Activated B cell treated with CpG ODN at 0.5 μM for 24 hours (primary cell): ENCODE measurements at places on chromosomes 1 and 21. TPM values are rescaled to one million over a fixed set of nuclear protein-coding genes. Genes with fewer than 3 reads are reported as not detected.

DNA sequence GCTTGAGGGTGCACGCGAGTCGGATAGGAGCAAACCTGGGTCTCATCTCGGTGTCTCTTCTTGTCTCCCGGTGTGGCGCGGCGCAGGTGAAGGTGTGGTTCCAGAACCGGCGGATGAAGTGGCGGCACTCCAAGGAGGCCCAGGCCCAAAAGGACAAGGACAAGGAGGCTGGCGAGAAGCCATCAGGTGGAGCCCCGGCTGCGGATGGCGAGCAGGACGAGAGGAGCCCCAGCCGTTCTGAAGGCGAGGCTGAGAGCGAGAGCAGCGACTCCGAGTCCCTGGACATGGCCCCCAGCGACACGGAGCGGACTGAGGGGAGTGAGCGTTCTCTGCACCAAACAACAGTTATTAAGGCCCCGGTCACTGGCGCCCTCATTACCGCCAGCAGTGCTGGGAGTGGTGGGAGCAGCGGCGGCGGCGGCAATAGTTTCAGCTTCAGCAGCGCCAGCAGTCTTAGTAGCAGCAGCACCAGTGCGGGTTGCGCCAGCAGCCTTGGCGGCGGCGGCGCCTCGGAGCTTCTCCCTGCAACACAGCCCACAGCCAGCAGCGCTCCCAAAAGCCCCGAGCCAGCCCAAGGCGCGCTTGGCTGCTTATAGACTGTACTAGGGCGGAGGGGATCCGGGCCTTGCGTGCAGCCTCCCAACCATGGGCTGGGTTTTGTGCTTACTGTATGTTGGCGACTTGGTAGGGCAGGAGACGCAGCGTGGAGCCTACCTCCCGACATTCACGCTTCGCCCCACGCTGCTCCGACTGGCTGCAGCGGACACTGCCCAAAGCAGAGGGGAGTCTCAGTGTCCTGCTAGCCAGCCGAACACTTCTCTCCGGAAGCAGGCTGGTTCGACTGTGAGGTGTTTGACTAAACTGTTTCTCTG is 5.1 kb downstream of the HLX start:
- DNase-seq, result no peak

- DNase-seq, result no peak
These were observed 9.8 kb upstream of the ERMAP start for GRCh38 chr1:42807056-42807668.

DNA sequence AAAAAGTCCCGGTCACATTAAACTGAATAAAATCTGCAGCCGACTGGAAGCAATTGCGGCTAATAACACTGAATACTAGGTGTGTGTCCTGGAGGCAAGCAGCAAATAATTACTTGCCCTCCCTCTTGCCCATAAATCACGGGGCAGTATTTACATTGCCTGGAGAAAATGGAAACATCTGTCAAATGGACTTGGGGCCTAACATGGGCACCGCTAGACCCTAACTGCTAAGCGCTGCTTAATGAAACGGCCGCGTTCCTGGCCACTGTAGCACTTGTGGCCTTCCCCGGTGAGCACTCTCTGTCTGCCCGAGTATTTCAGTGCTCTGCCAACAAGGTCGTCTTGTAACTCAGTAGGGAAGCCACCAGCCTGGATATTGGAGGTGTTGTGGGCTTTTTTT is 23.9 kb upstream of the KNCN start:
- no peak for DNase-seq

DNA sequence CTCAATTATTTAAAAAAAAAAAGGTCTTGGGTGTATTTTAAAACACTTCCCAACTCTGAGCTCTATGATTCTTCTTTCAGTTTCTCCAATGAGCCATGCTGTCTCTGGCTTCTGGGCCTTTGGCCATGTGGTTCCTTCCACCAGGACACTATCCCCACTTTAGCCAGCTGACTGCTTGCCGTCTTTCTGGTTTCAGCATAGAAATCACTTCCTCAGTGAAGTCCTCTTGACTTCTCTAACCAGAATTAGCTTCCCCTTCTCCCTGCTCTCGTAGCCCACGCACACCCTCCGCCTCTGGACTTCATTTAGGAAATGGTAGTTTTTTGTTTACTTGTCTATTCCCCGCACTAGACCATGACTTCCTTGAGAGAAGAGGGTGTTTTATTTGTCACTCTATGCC is 1.1 kb upstream of the DIO1 start:
- no peak for DNase-seq

GRCh38 chr21:41665766-41666595 is 100.9 kb downstream of the RIPK4 start:
- no peak for DNase-seq

- DNase-seq, result no peak
These were observed 28.1 kb upstream of the SGIP1 start for GRCh38 chr1:66505671-66506392.

- no peak for DNase-seq
These were observed 2.3 kb downstream of the PCNT start for GRCh38 chr21:46326110-46326703.

Gene TMEM240
- total RNA-seq, result 0.31 TPM in 1 of 2 replicates, not detected in the other

DNA sequence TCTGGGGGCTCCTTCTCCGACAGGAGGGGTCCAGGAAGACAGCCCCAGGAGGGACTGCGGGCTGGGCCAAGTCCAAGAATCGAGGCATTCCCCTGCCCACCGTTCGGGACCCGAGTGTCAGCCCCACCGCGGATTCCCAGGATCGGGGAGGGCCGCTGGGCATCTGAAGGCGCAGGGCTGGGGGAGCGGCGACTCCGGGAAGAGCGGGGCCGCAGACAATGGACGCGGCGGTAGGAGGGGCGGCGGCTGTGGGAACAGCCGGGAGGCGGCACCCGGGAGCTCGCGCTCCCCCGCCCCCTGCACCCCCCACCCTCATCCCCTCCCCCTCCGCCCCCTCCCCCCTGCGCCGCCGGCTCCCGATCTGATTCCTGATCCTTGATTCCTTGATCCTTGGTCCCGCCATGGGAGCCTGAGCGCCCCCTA is at the start of gene VANGL2:
Gene VANGL2 (plus strand): TSS at position 342 of the 423 bp plus-strand sequence. CDS start 15,274 bp downstream, outside the sequence.
- peak; percentile 74 for DNase-seq

DNA sequence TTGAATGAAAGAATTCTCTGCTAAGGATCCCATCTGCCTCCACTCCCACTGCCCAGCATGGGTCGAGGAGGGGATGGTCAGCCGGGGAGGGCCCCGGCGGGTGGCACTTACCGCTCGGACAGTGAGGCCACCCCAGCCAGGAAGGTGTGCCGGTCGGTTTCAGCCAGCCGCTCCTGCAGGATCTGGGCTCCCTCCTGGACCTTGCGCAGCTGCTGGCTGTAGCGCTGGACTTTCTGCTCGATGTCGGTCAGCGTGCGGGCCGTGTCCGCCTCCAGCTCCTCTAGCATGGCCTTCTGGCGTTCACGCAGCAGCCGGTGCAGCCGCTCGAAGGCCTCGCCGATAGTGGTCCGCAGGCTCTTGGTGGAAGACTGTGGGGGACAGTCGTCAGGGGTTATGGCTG is 22.3 kb downstream of the TRIM62 start:
- no peak for DNase-seq

DNA sequence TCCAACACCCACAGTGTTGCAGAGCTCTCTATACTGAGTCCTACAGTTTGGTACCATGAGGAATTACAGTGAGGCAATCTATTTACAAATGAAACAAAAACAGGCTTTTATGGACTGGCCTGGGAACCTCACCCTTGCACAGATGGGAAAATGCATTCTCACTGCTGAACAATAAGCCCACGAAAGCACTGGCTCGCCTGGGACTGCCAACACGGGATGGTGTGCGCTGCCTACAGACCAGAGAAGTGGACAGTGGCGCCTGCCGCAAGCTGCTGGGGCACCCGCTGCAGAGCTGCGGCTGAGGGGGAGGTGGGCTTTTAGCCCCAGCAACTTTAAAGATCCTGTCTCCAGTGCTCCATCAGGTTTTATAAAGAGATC is 28.5 kb upstream of the ABCG1 start:
- no peak for DNase-seq

DNA sequence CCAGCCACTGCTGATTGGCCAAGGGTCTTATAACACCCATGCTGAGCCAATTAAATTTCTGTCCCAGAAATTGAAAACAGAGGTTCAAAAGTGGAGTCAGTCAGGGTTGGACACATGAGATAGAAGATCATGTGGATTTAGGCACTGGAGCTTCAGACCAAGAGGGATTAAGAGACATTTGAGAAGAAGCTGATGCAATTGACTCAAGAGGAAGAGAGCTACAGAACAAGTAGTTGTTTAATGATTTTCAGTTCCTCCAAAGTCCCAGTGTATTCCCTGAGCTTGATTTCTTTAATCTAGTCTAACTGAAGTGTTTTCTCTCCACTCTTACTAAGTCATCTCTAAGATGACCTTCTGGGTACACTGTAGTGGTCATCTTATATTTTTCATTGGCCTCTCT is 227.1 kb downstream of the DUSP10 start:
- no peak for DNase-seq

Gene HLX
- total RNA-seq, result 3.2 and 4.6 TPM in 2 replicates

DNA sequence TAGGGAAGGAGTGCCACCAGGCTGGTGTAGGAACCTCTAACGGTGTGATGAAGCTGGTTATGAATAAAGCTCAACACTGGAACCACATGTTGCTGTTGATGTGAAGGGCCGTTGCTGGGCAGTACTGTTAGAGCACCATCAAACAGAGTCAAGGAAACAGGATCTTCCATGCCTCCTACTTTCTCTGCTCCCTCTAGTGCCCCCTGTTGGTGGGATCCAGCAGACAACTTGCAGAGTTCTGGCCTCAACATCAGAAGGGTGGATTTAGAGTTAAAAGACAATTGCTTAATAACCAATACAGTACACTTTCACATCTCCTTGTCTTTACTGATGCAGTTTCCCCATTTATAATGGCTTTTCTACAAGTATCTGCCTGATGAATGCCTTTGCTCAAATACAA is 336.4 kb downstream of the NTNG1 start:
- DNase-seq, result no peak

- no peak for DNase-seq
These were observed at the start of gene VANGL1 for GRCh38 chr1:115641762-115642167. VANGL1 (plus strand) TSS chr1:115641970; CDS start chr1:115651414, 9,444 bp downstream.

- no peak for DNase-seq
These were observed 430 bp downstream of the BTG2 start for GRCh38 chr1:203305809-203306088.

Gene RYR2
- not detected in 2 replicates for total RNA-seq

DNA sequence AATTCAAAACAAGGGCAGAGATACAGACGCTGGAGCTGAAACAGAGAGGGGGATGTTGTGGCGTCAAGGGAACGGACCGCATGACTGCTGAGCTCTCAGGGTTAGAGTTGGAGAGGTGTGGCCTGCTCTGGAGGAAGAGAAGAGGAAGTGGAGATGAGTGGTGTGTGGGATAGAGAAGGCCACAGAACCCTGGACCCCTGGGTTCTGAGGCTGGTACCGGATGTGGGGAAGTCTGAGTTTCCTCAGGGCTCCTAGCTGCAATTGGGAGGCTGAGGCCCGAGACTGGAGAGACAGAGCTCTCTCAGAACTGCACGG is 1.8 kb downstream of the BCAN start:
- DNase-seq, result no peak

Gene EGLN1
- 10.7 and 15.6 TPM in 2 replicates for total RNA-seq

Gene GJC2
- 0.24 and 0.35 TPM in 2 replicates for total RNA-seq

GRCh38 chr21:31326522-31327242 is 17.4 kb downstream of the TIAM1 start:
- DNase-seq, result peak; percentile 25

DNA sequence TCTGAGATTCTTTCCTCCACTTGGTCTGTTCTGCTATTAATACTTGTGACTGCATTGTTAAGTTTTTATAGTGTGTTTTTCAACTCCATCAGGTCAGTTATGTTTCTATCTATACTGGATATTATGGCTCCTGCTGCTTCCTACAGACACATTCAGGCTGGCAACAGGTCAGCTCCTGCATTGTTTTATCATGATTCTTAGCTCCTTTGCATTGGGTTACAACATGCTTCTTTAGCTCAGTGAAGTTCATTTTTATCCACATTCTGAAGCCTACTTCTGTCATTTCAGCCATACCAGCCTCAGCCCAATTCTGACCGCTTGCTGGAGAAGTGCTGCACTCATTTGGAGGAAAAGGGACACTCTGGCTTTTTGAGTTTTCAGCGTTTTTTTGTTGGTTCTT is 37.3 kb upstream of the F3 start:
- no peak for DNase-seq

GRCh38 chr1:205270764-205271163 is 43.0 kb downstream of the TMCC2 start:
- DNase-seq, result no peak

GRCh38 chr1:12615865-12616708 is 1.9 kb downstream of the DHRS3 start:
- DNase-seq, result no peak
